ENCODE measurements at places on chromosomes 12 and 14.

GRCh38 chr12:116613256-116613655 is 54.1 kb downstream of the MAP1LC3B2 start:
- DNase-seq: no peak

- no peak for DNase-seq
Observed at GRCh38 chr14:24110523-24110922, 4.1 kb upstream of the DCAF11 start.

- no peak for DNase-seq
Observed at GRCh38 chr12:49021292-49021915, 2.8 kb upstream of the PRKAG1 start.

- DNase-seq: peak; percentile 43
Observed at GRCh38 chr14:29927376-29928116, at the start of gene PRKD1. PRKD1 (minus strand) TSS chr14:29927847.

DNA sequence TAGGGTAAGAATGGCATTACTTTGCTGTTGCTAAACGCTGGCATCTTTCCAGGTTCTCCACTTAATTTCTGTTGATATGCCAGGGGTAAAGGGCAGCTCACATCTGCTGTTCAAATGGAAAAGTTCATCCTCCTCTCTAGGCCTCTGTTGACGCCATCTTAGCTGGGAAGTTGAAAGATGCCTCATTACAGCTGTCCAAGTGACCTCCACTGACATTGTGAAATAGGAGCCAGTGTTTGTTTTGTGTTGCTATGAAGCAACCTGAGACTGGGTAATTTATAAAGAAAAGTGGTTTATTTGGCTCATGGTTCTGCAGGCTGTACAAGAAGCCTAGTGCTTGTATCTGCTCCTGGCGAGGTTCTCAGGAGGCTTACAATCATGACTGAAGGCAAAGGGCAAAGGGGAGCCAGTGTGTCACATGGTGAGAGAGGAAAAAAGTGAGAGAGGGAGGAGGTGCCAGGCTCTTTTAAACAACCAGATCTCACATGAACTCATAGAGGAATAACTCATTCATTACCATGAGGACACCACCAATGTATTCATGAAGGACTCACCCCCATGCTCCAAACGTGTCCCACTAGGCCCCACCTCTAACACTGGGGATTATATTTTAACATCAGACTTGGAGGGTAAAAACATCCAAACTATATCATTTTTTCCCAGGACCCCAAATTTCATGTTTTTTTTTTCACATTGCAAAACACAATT is 3.2 kb upstream of the ADAM21 start:
- DNase-seq: no peak

DNA sequence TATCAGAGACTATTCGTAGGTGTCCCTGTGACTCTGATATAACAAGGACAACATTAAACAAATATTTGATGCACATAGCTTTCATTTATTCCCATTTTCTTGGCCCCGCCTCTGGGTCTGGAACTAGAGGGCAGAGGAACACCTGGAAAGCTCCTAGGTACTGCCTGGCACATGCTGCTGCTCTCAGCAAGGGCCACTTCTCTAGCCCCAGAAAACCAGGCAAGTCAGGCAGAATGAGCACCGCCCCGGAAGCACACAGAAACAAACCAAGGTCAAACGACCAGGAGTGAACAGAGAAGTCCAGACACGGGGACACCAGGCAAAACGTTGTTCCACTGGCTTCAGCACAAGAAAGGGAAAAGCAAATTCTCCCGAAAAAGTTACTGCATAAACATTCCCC is 76.1 kb downstream of the TTC7B start:
- no peak for DNase-seq

- no peak for DNase-seq
Observed at GRCh38 chr12:120223458-120224303, 22.8 kb upstream of the RPLP0 start.
